ENCODE measurements at places on chromosomes 16 and 17. TPM values are rescaled to one million over a fixed set of nuclear protein-coding genes. Genes with fewer than 3 reads are reported as not detected.

Gene TUBB3
- 60.9 TPM for polyA plus RNA-seq

DNA sequence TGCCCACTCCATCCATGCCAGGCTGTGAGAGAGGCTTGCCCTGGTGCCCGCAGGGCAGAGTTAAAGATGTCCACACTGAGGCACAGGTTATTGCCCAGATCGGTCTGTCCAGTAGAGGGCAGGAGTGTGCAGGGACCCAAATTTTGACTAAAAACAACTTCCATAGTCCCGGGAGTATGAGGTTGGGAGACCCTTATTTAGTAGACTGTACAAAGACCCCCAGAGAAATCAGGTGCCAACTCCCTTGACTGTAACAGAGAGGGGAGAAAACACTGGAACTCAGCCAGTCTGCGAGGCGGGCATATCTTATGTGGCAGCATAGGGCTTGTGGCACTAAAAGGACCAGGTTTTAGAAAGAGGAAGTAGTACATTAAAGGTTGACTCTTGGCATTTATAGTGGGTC lies 43.4 kb downstream of the HNF1B start:
- no peak for DNase-seq

GRCh38 chr17:81860756-81861568 lies 627 bp upstream of the P4HB start:
- DNase-seq, result peak; percentile 100

GRCh38 chr17:50609380-50610074 lies 25.2 kb upstream of the ABCC3 start:
- DNase-seq, result no peak

DNA sequence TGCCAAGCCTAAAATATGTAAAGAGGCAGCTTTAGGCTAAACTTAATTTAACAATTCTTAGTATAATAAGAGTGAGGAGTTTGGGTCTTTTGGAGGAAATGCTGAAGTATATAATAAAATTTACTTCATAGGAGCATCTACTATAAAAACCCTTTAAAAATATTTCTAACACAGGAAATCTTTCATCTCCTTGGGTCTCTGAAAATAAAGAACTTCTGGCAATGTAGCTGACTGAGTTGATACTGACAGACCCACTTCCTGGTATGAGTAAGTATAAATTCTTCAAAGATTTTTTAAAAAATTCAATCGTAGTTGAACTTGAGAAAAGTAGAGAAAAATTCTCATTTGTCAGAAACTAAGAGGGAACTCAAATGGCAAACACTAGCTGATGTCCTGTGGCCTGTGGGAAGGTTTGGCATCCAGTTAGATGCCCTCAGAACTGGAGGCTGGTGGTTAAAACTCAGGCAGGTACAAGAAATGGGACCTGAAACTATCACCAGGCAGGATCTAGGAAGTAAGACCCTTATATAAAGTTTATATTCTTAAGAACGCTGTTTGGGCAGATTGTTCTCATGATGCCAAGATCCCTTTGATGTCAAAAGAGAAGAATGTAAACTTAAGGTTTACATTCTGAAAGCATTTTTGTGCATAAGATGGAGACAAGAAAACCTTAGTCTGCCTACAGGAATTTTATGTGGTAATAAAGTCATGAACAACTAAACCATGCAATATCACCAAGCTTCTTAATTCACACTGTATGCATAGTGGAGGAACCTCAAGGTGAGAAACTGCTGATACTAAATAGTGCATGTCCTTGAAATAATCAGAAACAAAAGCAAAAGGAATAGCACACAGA lies 6.2 kb downstream of the KRTAP4-6 start:
- DNase-seq, result no peak

DNA sequence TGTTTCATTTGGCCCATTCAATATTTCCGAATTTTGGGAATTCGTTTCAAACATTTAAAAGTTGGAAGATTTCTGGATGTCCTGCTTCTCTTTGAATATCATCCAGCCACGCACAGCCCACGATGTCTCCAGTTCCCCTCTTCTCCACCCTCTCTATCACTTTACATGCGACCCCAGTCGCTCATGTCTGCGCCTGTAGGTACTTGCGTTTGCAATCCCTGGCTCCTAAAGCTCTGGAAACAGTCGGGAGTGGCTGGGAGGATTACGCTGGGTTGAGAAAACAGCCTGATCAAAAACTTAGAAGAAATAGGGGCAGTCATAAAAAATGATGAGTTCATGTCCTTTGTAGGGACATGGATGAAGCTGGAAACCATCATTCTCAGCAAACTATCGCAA lies 1.5 kb upstream of the SBK1 start:
- no peak for DNase-seq

DNA sequence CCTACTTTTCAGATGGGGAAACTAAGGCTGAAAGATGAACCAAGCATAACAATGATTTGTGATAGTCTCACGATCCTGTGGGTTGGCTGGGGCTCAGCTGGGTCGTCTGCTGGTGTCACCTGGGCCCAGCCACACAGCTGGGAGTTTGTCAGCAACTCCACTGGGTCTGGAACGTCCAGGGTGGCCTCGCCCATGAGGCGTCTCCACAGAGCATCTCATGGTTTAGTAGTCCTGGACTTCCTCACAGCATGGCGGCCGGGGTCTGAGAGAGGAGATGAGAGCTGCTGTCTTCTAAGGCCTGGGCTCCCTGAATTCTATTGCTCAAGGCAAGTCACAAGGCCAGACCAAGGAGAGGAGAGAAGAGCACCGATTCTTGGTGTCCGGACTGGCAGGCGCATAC lies 24.1 kb upstream of the WFDC1 start:
- no peak for DNase-seq

Data from large intestine (tissue), 12 donors.